ENCODE measurements at places on chromosomes 3 and 15. TPM values are rescaled to one million over a fixed set of nuclear protein-coding genes. Genes with fewer than 3 reads are reported as not detected.

GRCh38 chr3:42843713-42844411 is 31.8 kb downstream of the CYP8B1 start:
- DNase-seq: no peak

DNA sequence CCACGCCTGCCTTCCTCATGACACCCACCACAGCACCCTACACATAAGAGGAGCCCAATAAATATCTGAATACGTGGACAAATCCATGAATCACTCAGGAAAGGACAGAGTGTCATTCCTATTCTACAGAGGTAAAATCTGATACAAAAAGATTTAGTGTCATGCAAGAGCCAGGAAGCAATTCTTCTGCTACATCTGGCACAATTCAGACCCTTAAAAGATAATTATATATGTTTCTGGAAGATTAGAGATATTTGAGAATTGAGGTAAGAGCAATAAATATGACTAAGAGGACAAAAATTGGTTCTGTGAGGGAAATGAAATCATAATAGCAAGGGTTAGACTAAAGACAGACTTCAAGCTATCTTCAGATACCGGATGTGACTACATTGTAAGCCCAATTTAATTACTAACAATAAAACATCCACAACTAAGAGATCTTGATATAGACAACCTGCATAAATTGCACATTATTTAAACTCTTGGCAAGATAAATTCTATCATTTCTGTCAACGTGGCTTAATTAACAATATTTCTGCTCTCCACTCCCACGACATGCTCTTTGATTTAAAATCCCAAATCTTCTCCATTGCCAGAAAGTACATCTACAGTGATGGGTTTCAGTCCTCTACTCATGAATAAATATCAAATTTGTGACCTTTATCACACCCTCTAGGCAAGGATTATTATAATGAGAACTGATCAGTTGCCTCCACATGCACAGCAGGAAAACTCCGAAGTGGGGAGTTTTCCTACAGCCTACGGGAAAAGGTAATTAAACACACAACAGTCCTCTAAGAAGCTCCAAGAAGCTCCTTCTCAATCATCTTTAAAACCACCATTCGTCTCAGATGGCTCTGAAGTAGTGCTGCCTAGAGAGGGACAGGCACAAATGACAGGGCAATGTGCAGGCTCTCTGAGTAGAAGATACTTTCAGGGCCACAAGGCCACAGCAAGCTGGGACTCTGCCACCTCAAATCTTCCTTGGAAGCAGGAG is 32.6 kb downstream of the MB21D2 start:
- no peak for DNase-seq

The SLC12A8 gene
- 0.88 TPM for total RNA-seq

The PLA2G4E gene
- 0.05 TPM for total RNA-seq

The ALG1L2 gene
- not detected for total RNA-seq

The MYO5C gene
- 2.0 TPM for total RNA-seq

- no peak for DNase-seq
These were observed 511 bp upstream of the RARB start for GRCh38 chr3:25427563-25427941.

DNA sequence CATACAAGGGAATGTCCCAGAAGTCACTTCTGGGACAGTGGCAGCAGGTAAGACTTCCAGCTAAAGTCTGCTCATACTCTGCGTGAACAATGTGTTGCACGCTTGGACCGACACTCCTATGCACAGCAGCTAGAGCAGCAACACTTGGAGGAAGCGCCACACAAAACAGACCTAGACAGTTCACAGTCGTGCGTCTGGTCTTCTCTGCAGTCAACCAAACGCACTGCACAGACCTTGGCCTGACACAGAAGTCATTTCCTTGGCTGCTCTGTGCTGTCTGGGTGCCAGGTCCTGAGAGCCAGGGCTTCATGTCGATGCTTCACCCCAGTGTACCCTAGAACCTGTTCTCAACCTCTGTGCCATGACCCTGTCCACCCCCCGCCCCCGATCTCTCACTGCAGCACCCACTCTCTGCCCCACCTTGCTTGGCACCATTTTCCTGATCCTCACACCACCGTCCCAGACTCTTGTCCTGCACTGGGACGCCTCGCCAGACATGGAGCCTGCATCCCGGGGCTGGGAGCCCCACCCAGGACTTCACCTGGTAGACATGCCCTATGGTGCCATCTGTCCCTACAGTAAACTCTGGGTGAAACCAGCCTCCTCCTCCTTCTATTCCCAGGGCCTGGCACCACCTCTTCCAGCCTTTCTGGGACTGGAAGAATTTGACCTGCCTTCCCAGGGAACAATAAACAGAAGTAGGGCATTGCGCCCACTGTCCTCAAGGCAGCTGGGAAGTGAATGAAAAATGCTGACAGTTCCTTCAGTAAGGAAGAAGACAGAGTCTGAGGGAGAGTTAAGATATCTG is 3.1 kb downstream of the ATP10A start:
- DNase-seq: no peak

GRCh38 chr3:169579116-169579710 is 84.3 kb downstream of the MECOM start:
- no peak for DNase-seq

Measured in heart right ventricle (tissue), 16 donors.